Pancreas (tissue), 10 donors: ENCODE measurements at places on chromosomes 13 and 19.

DNA sequence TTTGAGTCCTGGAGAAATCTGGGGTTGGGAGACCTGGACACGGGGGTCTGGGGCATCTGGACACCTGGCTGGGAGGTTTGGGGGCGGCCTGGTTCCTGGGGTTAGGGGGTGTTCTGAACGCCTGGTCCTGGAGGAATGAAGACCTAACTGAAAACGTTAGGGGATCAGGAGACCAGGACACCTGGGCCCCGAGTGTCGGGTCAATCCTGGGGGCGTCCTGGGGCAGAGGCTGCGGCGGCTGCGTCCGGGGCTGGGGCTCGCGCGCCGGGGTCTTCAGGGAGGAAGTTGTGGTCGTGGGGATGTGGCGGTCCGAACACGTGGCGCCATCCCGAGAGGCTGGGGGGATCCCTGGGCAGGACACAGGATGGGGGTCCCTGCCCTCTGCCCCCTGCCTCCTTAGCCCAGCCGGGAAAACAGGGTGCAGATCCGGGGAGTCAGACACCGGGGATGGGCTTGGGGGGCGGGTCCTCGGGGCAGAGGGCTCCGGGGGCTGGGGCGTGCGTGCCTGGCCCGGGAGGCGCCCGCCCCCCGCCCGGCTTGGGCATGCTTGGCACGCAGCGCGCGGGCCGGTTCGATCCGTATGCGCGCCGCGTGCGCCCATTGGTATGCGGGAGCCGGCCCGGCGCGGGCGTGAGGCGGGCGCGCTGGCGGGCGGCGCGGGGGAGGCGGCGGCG lies 632 bp downstream of the NPAS1 start:
- DNase-seq = no peak

DNA sequence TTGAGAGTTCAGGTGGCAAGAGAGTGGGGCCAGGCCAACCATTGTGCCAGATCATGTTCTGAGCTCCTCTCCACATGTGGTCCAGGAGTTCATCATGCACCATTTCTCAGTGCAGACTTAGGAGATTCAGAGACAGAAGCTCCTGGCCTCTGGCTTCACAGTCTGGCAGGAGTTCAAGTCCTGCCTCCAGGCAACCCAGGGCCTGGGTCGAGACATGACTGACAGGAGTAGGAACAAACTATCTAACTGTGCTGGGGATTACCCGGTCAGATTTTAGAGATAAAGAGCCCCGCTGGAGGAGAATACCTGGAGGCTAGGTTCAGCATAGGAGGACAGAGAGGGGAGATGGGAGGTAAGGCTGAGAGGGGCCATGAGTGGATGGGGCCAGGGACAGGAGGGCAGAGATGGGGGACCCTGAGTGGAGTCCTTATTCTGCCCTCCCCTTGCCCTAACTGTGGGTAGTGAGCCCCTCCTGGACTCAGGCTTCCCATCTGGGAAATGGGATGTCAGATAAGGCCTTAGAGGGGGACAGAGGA lies 906 bp upstream of the CYP4F11 start:
- DNase-seq = no peak

GRCh38 chr19:35549174-35549788 lies 3.9 kb downstream of the TMEM147 start:
- peak; percentile 72 for DNase-seq

GRCh38 chr13:73335210-73335609 lies 276.4 kb downstream of the KLF5 start:
- DNase-seq = no peak

GRCh38 chr13:20408181-20408580 lies 117.5 kb downstream of the CRYL1 start:
- no peak for DNase-seq

DNA sequence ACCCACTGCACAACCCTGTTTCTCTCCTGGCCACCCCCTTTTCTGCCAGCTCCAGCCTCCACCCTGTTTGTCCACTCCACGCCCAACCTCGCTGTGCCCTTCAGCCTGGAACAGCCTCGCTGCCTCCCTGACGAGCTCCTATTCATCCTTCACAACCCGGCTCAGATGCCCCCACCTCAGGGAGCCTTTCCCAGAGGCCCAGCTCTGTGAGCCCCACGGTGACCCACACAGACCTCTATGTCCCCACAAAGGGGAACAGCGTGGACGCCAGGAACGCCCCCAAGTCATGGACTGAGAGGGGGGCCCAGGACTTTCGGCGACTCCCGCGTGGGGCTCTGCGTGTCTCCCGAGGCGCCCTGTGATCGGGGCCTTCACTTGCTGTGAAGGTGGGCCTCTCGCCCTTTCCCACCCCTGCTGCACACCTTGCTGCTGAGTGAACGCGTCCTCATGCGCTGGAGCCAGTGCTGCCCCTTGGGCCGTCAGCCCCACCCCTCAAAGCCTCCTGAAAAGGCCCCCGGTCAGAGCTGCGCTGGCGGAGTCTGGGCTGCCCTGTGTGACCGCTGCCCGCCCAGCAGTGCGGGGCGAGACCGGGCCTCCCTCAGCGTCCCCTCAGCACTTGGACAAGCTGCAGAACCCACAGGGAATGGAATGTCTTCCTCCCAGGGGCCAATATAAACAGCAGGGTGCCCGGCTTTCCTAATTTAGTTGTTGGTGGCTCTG lies 40.0 kb downstream of the ADPRHL1 start:
- DNase-seq = peak; percentile 67

DNA sequence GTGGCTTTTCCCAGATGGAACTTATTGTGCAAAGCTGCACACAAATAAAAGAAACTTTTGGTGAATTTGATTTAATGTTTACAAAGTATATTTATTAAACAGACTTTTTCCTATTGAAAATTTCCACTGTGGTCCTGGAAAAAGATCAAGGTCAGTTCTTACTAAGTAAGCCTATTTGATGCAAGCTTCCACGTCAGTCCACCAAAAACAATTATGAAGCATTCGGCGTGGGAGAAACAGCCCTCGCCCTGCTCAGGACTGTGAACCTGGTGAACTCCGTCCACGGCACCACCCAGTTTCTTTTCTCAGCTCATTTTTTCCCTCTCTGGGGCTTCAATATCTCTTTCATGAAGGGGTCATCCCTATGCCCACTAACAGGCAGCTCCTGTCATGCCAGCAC lies 149.8 kb downstream of the EFNB2 start:
- DNase-seq = no peak

- no peak for DNase-seq
Observed at GRCh38 chr19:48095612-48096175, 14.9 kb downstream of the PLA2G4C start.

DNA sequence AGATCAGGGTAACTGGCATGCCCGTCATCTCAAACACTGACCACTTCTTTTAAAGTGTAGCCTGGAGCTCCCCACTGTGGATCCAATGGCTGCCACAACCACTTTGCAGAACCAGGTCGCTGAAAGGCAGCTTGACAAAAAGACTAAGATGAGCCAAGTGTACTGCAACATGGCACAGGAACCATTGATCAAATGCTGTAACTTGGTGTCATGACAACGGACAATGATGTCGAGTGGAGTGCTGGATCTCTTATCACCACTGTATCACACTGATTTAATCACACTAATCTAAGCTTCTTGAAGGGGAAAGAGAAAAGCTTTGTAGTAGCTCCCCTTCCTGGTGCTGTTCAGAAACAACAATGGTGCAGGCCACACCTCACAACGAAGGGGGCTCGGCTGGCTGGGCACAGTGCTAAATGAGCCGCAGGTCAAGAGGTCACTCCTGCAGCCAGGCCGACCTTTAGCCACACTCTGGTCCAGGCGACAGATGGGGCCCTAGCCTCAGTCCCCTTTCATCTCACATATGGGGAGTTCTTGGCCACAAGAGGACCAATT lies 2.2 kb upstream of the TNFRSF19 start:
- no peak for DNase-seq

GRCh38 chr13:25988661-25989060 lies 63.2 kb downstream of the SHISA2 start:
- DNase-seq = no peak

- no peak for DNase-seq
Observed at GRCh38 chr19:18656337-18657086, 19.7 kb downstream of the KLHL26 start.

- DNase-seq = no peak
Observed at GRCh38 chr13:62510906-62511655, 1095.4 kb upstream of the PCDH20 start.

DNA sequence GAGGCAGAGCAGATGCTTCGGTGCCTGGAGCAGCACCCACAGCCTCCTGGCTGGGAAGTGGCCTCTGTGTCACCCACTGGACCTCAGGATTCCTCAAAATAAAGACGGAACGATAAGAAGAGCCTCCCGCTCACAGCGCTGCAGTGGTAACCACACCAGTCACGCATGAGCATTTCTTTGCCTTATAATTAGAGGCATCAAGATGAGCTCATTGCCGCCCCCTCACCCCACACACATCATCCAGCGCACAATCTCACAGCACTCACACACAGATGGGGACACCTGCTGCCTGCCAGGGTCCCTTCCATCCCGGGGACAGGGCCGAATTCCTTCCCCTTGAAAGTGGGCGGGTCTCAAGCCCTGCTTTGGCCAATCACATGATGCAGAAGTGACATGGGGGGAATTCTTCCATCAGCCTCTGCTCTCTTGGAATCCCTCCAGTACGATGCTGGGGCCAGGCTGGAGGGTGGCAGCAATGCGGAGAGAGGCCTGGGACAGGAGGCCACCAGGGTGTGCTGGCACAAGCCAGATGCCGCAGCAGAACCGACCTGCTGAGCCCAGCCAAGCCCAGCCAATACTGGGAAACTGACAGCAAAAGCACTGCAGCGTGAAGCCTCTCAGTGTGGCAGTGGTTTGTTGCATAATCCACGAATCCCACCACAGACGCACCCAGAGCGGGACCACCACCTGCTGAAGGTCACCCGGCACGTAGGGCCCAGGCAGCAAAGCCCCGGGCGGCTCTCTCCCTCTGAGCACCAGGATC lies 16.0 kb downstream of the PIP5K1C start:
- DNase-seq = no peak

DNA sequence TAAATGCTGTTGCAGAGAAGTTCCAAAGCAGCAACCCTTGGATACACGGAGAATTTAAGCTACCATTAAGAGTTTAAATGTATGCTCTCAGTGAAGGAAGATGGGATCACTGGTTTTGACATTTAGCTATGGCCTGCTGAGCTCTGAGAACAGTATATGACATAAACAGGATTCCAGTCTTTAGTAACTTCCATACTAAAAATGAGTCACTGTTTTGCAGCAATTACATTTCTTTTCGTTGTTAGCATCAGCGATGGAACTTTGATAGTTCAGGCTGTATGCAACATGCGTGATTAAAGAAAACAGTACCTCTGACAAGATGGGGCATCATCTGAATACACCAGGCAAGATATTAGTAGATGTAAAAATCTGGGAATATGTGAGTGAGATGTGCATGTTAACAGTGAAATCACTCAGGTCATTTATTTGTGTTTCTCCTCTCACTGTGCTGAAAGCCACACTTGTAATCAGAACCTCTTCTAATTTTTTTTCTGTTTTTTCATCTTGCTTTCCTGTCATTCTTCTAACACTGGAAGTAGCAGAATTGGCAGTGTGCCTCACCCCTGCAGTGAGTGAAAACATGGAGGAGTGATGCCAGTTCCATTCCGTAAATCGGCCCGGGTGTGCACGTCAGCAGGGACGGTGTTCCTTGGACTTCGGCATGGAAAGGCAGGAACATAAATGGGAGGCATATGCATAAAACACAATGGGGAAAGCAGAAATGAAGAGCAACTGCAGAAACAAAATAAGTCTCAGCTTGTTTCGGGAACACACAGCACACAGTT lies 361.5 kb downstream of the OXGR1 start:
- DNase-seq = no peak

DNA sequence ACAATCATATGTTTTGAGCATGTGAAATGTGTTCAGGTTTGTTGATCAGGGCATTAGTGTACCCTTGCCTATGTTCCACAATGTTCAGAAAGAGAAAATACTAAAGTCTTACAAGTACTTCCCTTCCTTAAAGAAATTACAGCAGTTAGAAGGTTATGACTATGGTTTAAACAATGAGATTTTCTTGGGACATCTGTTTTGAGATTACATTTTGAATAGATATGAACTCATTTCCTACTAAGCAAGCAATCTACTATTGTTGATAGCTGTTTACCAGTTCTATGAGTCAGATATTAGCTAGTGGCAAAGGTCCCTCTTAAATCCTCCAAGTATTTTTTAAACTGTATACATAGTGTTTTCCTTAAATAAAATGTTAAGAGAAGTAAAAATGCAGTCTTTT lies 241.3 kb downstream of the DACH1 start:
- no peak for DNase-seq

DNA sequence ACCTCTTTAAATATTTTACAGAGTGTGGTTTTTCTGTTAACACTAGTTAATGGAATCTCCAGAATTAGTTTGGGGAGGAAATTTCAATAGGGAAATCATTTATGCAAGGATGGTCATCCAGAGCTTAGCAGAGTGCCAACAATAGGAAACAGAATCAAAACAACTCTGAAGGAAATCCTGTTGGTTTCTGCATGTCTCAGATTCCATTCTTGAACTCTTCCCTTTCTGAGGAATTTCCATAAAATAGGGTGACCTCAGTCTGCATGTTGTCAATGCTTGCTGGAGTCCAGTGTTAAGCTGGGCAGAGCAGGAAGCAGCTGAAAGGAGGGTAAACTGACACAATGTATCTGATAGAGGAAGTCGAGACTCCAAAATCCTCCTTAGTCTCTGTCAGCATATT lies 16.9 kb downstream of the CBY2 start:
- DNase-seq = no peak

- no peak for DNase-seq
Observed at GRCh38 chr19:11813703-11814028, 407 bp upstream of the ZNF440 start.
